ENCODE measurements at places on chromosomes 2 and 18.

DNA sequence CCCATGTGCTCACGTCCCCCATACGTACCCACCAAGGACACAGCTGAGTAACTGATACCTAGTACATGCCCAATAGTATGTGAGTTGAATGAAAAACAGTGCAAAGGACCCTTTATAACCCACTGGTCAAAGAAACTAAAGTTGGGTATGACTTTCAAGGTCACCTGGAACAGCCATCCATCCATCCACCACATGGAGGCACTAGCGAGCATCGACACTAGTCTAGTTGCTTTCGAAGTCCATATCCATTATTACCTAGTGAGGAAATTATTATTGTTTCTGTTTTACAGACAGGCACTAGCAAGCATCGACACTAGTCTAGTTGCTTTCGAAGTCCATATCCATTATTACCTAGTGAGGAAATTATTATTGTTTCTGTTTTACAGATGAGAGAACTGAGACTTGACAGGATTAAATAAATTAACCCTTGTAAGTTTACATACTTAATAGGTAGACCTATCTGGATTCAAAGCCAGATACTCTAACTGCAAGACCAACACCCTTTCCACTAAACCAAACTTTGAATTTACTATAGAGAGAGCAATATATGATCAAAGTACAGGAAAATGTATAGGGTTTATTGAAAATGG, 233.7 kb downstream of the METTL4 start:
- DNase-seq = peak; percentile 15

DNA sequence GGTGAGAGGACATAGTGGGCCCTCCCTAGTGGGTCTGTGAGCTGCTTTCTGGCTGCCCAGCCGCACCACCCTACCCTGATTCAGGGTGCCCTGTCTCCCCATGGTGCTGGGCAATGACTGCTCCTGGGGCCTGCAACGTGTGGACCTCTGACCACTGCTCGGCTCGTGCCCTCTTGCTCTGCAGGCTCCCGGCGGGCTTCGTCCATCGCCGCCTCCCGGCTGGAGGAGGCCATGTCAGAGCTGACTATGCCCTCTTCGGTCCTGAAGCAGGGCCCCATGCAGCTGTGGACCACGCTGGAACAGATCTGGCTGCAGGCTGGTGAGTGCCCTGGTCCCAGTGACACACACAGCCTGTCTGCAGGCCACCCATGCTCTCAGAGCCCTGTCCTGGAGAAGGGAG, 103.5 kb downstream of the STPG4 start:
- no peak for DNase-seq

DNA sequence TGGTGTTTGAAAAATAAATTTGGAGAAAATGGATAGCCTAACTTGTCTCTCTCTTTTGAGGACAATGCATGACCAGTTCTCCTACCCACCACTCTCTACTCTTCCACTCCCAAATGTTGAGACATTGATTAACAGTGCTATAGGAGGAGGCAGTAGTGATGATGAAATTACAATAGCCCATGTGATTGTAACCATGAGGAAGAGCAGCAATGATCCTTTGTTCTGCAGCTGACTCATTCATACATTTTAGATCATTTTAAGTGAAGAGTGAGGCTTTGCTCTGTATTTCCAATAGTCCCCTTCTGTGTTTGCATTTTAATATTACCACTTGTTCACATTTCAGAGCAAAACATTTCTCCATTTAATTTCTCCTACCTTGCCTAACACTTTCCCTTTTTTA, 592.3 kb downstream of the THSD7B start:
- no peak for DNase-seq

DNA sequence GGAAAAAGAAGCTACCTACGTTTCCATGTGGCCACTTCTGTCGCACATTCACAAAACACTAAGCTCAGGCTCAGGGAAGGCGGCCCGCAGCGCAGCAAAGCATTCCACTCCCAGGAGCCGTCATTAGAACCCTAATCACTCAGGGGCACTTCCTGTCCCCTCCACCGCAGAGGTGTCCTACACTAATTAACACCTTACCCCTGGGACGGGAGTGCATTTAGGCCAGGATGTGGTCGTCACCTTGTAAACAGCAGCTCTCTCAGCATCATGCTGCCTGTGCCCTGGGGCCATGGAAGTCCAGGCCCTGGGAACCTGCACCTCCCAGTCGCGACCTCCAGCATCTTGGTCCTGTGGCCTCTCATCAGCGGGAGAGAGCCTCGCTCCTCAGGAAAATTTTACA, 359.8 kb upstream of the SALL3 start:
- no peak for DNase-seq

GRCh38 chr2:198763793-198764192, 693.9 kb downstream of the SATB2 start:
- no peak for DNase-seq

- no peak for DNase-seq
Observed at GRCh38 chr2:45469314-45470099, 141.6 kb downstream of the SRBD1 start.

- peak; percentile 25 for DNase-seq
Observed at GRCh38 chr2:134127496-134127895, 126.4 kb upstream of the MGAT5 start.

- no peak for DNase-seq
Observed at GRCh38 chr2:122523981-122524380, 768.5 kb downstream of the TSN start.

DNA sequence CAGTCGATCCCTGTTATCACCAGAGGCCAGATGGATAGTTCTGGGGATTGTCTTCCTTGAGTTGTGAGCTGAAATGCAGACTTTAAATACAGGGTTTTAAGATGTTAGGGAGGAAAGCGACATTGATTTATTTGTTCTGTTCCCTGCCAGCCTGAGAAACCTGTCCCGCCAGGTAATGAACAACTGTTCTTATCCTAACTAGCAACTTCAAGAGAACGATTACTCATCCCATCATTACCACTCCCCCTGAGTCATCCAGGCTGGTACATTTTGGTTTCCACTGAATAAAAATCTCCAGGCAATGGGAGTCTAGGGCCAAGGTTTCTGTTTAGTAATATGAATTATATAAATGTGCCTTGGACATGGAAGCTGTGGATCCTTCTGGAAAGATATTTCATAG, 131.2 kb downstream of the LYPD6B start:
- no peak for DNase-seq

- no peak for DNase-seq
Observed at GRCh38 chr18:361941-362310, 94.1 kb upstream of the THOC1 start.

- no peak for DNase-seq
Observed at GRCh38 chr2:64946769-64947247, 42.4 kb upstream of the SLC1A4 start.

DNA sequence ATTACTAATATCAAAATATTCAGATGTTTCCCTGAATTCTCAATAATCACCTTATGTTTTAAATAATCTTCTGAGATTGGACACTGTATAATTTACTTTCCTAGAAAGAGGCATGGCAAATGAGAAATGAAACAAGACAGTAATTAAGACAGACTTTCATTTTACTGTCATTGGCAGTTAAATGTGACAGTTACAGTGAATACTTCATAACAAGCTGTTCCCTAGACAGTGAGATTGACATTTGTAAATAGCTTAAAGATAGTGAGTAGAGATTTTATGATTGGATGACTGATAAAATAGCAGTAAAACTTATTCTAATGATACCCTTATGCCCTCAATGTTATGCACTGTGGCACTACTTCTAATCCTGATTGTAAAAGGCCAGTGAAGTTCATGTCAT, 524.9 kb upstream of the TMEFF2 start:
- no peak for DNase-seq

DNA sequence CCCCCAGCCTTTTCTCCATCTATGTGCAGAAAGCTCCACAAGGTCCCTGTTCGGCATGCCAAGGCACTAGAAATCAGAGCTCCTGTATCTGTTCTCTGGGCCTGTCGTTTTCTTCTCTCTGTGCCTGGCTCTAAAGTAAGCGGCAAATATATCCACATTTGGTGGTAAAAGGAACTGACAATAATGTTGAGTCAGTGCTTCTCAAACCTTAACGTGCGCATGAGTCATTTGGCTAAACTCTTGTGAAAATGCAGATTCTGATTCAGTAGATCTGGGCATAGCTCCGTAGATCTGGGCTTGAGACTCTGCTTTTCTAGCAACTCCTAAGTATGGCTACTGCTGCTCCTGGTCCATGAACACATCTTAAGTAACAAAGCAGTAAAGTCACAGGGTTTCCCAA, 16.5 kb upstream of the ACSL3 start:
- no peak for DNase-seq

GRCh38 chr2:176562359-176563078, 293.3 kb downstream of the MTX2 start:
- DNase-seq = no peak

DNA sequence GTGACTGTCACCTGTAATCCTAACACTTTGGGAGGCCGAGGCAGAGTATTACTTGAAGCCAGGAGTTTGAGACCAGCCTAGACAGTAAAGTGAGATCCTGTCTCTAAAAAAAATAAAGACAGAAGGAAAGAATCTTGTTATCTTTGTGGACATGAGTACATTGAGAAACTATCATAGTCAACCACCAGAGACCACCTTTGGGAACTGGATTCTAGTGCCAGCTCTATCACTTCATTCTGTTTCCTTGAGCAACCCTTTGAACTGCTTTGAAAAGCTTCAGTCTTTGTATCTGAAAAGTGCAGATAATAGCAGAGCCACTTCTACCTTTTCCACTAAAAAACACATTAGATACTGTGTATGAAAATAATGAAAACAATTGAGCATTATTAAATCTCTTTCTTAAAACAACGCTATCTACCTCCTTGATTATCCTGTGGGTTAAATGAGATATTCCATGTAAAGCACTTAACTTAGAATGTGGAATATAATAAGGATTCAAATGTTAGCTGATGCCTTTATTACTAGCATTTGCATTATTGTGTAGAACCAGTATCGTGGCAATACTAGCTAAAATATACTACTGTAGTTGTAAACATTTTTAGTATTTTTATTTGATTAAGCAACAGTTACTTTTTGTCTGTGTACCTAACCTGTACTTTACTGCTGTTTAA, 8.8 kb downstream of the GORASP2 start:
- DNase-seq = no peak

DNA sequence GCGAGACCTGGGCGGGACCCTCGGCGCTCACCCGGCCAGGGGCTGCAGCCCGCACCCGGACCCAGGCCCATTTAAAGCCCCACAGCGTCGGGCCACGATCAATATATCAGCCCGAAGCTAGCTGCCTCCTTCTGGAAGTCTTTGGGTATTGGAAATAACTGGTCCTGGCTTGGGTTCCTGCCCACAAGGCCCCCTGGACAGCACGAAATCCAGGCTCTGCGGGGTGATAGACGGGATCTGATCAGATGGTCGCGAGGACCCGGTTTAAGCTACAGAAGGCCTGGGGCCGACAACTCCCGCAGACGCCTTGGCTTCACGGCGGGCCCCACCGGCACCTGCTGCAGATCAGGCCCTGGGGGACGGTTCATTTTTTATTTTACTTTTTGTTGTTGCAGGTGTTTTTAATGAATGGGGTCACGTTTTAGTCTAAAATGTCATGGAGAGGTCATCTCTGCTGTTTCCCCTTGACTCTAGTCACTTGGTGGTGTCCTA, 362 bp upstream of the PSTPIP2 start:
- DNase-seq = no peak
